ENCODE measurements at places on chromosomes 13 and 19.
A peak's percentile ranks its signal among the peaks of the same experiment; 100 is the strongest.

- DNase-seq, result peak; percentile 67
Measured at GRCh38 chr13:80363890-80364503, 23.1 kb upstream of the SPRY2 start.

DNA sequence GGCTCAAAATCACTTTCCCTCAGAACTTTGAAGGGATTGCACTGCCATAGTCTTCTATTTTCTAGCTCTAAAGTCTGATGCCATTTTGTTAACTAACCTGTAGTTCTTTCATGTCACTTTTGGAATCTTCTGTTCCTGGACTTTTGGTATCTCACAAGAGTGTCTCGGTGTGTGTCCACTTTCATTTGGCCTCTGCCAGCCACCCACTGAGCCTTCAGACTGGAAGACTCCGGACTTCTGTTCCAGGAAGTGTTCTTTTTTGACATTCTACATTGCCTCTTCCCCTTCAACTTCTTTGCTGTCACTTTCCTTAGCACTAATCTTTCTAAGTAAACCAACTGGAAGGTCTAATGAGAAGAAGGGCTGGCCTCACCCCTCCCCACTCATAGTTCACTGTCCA, 25.0 kb upstream of the LAMP1 start:
- DNase-seq, result no peak

DNA sequence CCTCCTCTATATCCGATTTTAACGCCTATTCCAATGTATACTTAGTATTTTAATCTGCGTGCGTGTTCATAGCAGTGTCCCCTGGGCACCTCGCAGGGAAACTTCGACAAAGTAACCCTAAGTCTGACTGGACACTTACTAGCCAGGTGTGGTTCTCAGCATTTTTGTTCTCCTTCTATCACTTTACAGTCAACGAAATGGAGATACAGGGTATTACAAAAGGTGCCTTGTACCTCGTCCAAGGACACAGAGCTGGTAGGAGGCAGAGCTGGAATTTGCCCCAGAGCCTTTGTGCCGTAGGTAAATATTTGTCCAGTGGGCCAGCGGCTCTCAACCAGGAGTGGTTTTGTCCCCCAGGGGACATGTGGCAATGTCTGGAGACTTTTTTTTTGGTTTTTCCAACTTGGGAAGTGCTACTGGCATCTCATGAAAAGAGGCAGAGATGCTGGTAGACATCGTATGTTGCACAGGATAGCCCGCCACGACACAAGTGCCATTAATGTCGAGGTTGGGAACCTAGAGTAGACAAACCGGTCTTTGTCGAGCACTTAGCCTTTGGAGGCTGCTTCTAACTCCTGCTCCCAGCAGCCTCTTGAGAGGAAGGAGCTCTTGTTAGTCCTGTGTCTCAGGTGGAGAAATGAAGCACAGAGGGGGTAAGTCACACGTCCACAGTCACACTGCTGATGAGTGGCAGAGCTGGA, 1.1 kb downstream of the ZNF444 start:
- no peak for DNase-seq

GRCh38 chr13:29551214-29551613, 44.3 kb downstream of the SLC7A1 start:
- DNase-seq, result no peak

- DNase-seq, result no peak
Measured at GRCh38 chr19:1672769-1673644, 20.6 kb upstream of the TCF3 start.

DNA sequence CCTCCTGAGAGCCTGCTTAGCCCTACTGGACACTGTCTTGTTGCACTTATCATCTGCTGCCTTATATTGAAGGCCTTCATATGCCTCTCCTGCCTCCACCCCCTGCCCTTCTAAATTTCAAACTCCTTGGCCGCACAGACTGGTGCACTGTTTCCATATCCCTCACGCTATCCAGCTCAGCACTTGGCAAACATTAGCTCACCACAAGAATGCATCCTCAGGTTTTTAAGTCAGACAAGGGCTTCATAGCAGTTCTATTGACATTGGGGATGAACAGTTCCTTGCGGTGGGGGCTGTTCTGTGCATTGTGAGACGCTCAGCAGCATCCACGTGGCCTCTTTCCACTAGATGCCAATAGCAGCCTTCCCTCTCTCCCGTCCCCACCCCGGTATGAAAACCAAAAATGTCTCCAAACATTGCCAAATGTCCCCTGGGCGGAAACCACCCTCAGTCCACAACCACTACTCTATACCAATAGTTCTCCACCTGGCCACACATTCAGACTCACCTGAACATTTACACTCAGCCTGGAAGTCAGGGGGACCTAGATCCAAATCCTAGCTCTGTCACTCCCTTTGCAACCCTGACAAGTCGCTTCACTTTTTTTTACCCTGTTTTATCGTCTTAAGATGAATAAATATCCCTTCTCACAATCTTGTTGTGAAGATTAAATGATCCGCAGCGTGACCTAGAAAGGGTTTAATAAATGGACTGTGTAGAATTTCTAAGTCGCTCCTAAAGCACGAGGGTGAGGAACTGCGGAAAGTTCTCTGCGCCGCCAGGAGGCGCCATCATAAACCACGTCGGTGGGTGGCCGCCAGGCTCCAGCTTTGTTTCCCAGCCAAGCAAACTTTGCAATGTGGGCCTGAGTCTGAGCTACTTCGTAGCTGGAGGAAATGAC, 3.6 kb upstream of the CEACAM3 start:
- DNase-seq, result peak; percentile 72

DNA sequence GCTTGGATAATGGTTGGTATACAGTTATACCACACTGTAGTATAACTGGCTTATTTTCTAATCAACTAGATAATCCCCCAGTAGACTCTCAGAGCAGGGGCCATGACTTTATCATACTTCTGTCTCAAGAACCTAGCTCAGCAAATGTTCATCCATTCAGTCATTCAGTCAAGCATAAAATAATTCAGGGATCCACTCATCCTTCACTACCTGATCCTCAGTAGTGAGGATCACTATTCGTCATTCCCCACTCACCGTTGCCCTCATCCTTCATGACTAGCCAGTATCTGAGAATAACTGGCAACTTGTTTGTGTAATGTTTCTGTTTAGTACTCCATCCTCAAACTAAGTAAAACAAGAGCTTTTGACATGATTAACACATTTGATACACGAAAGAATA, 77.6 kb downstream of the TSC22D1 start:
- no peak for DNase-seq

DNA sequence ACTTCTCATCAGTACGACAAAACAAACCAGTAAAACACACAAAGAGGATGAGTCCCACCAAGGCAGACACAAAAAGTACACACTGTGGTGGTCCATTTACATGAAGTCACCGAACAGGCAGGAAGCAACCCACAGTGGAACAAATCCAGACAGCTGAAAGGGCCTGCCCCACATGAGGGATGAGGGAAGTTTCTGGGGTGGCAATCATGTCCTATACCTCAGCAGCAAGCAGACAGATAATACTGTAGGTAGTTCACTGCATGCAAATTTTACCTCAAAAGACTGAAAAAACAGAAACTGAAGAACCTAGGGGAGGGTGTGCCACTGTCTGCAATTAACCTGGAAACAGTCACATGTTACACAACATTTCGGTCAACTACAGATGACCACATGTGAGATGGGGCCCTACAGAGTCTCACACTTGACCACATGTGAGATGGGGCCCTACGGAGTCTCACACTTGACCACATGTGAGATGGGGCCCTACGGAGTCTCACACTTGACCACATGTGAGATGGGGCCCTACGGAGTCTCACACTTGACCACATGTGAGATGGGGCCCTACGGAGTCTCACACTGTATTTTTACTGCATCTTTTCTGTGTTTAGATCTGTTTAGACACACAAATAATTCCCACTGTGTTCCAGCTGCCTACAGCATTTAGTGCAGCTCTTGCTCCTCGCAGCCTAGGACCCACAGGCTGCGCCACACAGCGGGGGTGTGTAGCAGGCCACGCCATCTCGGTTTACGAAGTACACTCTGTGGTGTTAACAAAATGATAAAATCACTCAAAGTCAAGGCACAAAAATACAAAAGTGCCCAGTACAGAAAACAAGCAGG, 22.2 kb downstream of the PCID2 start:
- DNase-seq, result no peak

DNA sequence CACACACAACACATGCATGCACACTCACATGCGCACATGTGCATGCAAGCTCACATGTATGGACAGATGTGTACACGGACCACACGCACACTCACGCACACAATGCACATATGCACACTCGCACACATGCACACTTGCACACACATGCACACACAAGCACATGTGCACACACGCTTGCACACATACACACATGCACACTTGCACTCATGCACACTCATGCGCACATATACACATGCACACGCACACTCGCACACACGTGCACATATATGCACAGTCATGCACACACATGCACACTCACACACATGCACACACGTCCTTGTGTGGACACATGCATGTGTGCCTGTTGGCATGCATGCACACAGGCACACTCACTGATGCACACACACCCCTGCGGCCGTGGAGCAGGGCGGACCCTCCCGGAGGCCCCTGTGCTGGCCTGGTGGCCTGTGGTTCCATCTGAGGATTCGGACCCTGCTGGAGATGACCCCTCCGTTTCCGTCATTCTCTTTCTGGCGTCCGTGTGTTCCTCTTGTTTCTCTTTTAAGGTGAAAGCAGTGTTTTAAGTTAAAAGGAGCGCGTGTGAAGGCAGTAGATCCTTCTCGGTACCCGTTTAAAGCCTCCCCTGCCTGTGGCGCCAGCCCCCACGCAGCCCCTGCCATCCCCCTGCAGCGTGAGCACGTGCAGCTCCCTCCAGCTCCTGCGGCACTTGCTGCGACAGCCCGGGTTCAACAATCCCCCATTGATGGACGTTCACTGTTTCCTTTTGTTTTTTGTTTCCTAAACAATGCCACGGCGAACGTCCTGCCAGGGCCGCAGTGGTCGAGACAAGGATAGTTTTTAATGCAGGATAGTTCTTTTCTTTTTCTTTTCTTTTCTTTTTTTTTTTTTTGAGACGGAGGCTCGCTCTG, 5.6 kb downstream of the NDUFS7 start:
- DNase-seq, result no peak

DNA sequence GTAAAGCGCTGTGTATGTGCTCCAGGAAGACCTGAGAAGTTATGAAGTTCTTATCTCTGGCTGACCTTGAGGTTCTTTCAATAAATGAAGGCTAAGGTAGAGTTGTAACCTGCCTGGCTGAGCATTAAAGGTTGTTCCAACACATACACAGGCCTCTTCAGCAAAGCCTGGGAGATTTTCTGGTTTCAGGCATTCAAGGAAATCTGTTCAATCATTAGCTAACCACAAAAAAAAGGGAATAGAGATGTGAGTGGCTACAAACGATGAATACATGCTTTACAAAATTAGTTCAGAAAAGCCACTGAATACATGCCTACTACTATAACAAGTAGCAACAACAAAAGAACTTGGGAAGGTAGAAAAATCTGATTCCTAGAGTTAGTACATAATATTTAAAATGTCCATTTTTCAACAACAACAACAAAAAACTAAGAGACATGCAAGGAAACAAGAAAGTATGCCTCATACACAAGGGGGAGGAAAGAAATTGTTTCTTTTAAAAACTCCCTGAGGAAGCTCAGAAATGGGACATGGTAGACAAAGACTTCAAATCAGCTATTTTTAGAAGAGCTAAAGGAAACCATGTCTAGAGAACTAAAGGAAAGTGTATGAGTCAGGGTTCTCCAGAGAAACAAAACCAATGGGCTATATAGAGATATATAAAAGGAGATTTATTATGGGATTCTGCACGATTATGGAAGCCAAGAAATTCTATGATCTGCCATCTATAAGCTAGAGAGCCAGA, 191.5 kb upstream of the IPO5 start:
- DNase-seq, result no peak

- DNase-seq, result no peak
Measured at GRCh38 chr13:76871432-76871831, 14.8 kb downstream of the KCTD12 start.

GRCh38 chr13:27172495-27172842, 858 bp upstream of the USP12 start:
- peak; percentile 73 for DNase-seq

GRCh38 chr13:78420814-78421213, 182.5 kb downstream of the POU4F1 start:
- no peak for DNase-seq

All from OCI-M1 (cell line).